NCI-H1417 treated with DMSO at 0.1 percent for 48 hours (cell line): ENCODE measurements at places on chromosomes 1 and 21.

DNA sequence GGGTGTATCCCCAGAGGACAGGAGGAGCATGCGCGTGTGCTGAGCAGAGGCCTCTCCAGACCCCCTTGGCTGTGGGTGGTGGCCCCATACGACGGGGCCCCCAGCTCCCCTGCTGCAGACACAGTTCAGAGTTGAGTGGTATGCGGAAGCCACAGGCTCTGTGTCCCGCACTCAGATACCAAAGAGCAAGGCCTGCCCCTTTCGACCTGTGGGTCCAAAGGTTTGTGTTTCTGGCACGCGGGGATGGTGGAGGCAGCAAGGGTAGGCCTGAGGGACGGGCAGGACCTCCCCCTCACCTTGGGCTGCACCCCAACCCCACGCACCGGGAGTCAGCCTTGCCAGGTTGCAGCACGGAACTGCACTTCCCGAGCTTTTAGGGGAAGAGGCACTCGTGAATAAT is at the start of gene KCNAB2:
Gene KCNAB2 (plus strand): TSS at position 328 of the 400 bp plus-strand sequence. CDS start 5,649 bp downstream, outside the sequence.
- DNase-seq = no peak

GRCh38 chr1:54926970-54927369 is 40.0 kb upstream of the DHCR24 start:
- no peak for DNase-seq

GRCh38 chr21:21806711-21807597 is 808.7 kb downstream of the NCAM2 start:
- peak; percentile 7 for DNase-seq

- no peak for DNase-seq
Measured at GRCh38 chr1:145716641-145717345, 2.5 kb upstream of the CD160 start.

DNA sequence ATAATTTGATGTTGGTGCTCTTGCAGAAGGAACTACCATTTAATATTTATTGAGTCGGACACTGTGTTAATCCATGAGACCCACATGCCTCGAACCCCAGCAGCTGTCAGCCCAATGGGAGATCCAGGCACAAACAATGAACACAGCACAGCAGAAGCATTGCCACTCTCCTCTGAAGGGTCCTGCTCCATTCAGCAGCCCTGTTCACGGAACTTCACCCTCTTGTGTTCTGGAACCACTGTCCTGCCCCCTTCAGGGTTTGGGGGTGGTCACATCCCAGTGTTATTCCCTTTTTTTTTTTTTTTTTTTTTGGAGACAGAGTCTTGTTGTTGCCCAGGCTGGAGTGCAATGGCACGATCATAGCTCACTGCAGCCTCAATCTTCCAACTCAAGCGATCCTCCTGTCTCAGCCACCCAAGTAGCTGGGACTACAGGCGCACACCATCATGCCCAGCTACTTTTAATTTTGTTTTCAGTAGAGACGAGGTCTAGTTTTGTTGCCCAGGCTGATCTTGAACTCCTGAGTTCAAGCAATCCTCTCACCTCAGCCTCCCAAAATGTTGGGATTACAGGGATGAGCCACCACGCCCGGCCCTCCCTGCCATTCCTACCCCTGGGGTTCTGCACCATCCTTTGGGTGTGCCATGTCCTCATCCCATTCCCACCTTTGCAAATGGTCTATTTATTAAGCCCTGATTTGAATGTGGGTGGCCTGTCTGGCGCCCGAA is 70.2 kb downstream of the EVA1C start:
- no peak for DNase-seq

DNA sequence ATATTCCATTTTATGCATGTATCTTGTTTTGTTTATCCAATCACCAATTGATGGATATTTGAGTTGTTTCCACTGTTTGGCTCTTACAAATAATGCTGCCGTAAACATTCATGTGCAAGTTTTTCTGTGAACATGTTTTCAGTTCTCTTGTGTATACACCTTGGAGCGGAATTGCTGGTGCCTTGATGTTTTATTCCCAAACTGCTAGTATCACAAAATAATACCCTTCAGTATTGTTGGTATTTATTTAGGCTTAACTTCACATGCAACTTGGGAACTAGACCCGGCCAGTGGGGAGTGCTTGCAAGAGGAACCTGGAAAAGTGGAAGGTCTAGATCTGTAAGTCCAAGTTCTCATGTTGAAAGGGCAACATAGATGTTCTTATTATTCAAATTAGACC is 115.9 kb downstream of the CRYAA start:
- no peak for DNase-seq

GRCh38 chr1:200704986-200705500 is 33.6 kb upstream of the CAMSAP2 start:
- no peak for DNase-seq

DNA sequence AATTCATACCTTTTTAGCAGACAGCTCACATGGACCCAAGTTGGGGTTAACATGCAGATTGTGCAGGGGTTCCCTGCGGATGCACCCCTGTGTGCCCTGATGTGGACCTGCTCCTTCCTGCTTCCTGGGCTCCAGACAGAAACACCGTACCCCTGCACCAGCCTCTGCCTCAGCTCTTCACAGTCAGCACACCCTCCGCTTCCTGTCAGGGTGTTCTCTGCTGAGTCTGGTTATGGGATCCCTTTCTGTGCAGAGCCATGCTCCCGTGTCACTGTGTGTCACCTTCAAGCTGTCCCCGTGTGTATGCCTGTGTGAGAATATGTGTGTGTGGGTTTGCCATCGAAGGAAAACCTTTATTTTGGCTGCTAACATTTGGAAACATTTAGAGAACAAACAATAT is 48.7 kb upstream of the KCNJ15 start:
- DNase-seq = no peak

DNA sequence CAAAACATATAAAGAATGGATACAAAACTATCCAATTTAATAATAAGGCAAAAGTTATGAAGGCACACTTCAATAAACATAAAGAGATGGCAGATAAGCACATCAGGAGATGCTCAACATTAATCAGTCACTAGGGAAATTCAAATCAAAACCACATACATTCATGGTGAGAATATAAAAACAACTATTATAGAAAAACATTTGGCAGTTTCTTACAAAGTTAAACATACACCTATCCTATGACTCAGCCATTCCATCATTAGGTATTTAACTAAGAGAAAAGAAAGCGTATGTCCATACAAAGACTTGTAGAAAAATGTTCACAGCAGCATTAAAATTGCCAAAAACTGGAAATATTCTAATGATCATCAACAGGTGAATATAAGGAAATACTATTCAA is 44.3 kb downstream of the KIFAP3 start:
- no peak for DNase-seq

DNA sequence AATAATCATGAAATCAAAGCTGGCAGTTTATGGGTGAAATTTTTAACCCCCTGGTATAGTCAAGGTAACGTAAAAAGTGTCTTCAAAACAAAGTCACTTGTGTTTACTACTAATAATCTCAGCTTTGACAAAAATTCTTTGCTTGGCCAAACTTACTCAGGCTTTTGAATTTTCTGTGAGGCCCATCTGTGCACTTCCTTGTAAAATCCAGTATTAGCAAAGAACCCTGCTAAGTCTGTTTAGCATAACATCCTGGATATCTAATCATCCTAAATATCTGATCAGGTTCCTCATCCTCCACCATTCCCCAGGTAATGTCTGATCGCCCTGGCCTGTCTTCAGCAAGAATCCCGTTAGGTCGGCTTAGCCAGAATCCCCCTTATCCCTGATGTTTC is 3.0 kb downstream of the LYST start:
- DNase-seq = no peak

DNA sequence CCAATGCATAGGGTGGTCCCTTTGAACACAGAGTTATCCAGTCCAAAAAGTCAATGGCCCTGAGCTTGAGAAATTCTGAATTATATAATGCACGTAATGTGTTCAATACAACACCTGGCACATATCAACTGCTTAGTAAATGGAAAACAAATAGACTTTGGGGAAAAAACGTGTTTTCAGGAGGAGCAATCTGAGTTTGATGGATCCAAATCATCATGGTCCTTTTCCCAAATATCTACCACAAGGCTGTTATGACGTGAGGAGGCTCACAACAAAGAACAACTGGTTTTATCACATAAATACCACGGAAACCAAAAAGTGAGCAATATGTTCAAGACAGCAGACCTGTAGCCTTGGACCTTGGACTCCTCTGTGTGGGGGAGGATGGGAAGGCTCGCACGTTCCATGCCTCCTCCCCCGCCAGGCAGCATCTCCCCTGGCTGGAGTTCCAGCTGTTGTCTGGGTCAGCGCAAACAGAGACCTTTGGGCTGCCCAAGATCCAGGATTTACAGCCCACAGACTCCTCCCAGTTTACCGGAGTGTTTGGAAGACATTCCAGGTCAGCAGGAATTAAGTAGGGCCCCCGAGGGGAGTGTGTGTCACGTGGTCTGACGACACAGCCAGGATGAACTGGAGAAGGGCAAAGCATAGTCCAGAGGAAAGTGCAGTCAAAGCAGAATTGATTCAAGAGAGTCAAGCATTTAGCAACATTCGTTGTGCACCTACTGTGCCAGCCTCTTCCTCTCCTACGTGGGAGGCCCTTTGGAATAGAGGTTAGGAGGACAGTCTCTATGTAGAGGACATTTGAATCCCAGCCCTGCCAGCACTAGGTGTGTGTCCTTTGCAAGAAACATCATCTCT is 32.2 kb upstream of the MED18 start:
- DNase-seq = no peak

DNA sequence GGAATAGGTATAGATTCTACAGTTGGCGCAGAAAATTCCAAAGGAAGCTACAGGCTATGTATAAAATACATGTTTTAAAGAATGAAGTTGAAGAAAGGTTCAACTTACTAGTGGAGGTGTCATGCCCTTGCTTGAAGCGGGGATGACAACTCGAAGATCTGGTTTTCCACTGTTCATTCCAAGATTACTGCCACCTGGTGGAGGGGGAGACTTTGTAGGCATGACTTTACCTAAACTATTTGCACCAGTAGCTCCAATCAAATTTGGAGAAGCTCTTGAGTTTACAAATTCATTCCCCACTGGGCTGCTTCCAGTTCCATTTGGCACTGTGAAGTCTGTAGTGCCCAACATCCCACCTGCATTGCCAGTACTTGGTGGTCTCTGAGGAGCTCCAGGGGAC is 81.7 kb downstream of the AXDND1 start:
- DNase-seq = no peak

- DNase-seq = no peak
Measured at GRCh38 chr1:70891051-70891843, 156.4 kb downstream of the PTGER3 start.

DNA sequence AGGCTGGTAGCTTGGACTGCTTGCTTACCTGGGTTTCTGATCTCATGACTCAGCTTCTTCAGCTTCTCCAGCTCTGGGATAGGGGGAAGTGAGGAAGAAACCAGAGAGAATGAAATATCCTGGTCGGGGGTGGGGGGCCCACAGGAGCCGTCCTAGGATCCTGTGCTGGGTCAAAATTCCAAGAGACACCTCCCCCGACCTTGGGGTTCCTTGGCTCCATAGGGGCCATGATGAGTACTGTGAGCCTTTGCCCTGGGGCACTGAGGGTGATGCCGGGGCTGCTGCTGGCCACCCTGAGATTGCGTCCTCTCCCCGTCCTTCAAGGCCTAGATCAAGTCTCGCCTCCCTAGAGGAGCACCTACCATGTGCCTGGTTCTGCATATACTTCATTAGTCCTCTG is 40.0 kb downstream of the MYOM3 start:
- DNase-seq = no peak
